Aorta (tissue), 5 donors: ENCODE measurements at places on chromosomes 6 and 20. TPM values are rescaled to one million over a fixed set of nuclear protein-coding genes. Genes with fewer than 3 reads are reported as not detected.

GRCh38 chr6:16972535-16972934, 129.3 kb upstream of the STMND1 start:
- no peak for DNase-seq

DNA sequence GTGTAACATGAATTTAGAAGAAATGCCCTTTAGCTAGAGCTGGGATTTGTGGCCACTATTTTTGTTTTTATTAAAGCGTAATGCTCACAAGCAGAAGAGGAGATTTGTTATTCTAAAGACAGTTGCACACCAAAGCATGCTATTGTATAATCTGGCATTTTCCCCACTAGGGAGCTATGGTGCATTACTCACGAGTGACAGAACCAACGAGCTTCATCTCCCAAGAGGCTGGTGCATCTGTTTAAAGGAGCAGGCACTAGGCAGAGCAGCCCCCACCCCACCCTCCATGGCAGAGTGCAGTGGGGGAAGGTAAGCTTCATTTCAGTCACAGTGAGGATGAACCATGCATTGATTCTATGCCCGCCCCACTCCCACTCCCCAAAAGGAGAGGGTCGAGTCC, 287.3 kb upstream of the TSHZ2 start:
- DNase-seq, result no peak

DNA sequence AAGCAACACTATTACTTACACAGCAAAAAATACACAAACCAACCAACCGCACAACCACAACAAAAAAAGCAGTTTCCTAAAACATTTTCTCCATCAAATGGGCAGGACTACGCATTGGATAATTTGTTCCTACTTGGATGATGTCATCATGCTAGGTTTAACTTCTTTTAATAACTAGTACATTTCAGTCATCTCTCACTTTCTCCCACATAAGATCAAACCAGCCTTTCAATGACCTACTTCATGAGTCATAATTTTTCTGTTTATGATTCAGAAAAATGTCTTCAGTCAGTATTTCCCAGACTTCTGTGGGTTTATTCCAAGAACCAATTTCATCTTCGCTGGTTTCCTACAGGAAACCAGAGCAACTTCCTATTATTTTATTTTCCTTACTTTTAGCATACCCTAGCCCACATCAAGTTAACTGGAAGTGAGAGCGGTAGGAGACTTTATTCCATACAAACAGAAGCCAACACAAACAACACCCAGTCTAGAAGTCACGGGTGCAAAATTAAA, 134.2 kb downstream of the GMDS start:
- no peak for DNase-seq

DNA sequence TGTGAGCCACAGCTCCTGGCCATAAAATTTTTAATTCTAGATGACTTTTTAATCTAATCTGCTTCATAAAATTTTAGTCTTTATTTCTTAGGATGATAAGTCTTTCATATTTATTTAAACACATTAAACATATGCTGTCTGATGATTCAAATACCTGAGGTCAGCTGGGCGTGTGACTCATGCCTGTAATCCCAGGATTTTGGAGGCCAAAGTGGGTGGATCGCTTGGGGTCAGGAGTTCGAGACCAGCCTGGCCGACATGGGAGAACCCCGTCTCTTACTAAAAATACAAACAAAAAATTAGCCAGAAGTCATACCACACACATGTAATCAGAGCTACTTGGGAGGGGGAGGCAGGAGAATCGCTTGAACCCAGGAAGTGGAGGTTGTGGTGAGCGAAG, 53.1 kb downstream of the RBM24 start:
- DNase-seq, result no peak

Gene SLC22A1
- 2.5 TPM for total RNA-seq
